ENCODE measurements at places on chromosomes 12 and 14. TPM values are rescaled to one million over a fixed set of nuclear protein-coding genes. Genes with fewer than 3 reads are reported as not detected.

The NRXN3 gene
- 1.3 TPM for total RNA-seq

The TAS2R10 gene
- total RNA-seq: under 0.01 TPM

The ANKRD33 gene
- under 0.01 TPM for total RNA-seq

The CLEC6A gene
- not detected for total RNA-seq

The KRT6B gene
- not detected for total RNA-seq

The FUT8 gene
- 164 TPM for total RNA-seq

The PZP gene
- not detected for total RNA-seq

The GARIN6 gene
- total RNA-seq: not detected

The DPY19L2 gene
- total RNA-seq: 1.9 TPM

The BEGAIN gene
- not detected for total RNA-seq

The CKAP4 gene
- total RNA-seq: 206 TPM

The TCL1B gene
- total RNA-seq: not detected
